Activated naive CD4-positive, alpha-beta T cell treated with anti-CD3 and anti-CD28 coated beads for 36 hours (primary cell): ENCODE measurements at places on chromosomes 7 and 10. TPM values are rescaled to one million over a fixed set of nuclear protein-coding genes. Genes with fewer than 3 reads are reported as not detected.

GRCh38 chr7:117937049-117937752 is 64.0 kb upstream of the CTTNBP2 start:
- no peak for DNase-seq

The MUC12 gene
- not detected for total RNA-seq

DNA sequence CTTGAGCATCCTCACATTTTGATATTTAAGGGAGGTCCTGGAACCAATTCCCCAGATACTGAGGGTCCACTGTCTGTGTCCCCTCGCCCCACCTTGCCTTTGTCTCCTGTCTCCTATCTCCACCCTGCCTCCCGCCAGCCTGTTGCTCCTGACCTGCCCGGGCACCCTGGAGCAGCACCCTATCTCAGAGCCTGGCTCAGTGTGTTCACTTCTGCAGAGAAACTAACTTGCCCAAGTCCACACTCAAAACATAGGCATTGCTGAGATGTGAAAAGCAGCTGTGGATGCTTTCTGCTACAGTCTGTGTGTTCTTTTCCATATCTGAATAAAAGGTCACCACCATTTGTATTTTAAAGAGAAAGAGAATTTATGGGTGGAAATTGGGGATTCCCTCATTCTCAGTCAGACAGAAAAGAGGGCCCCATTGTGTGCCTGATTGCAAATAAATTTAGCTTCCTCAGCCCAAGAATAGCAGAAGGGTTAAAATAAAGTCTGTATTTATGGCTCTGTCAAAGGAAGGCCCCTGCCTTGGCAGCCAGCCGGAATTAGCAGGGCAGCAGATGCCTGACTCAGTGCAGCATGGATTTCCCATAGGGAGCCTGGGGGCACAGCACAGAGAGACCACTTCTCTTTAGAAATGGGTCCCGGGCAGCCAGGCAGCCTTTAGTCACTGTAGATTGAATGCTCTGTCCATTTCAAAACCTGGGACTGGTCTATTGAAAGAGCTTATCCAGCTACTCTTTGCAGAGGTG is 161.3 kb downstream of the EGFR start:
- no peak for DNase-seq

GRCh38 chr10:117075064-117075463 is 63.0 kb downstream of the VAX1 start:
- DNase-seq = no peak

GRCh38 chr10:34348917-34349485 is 466.1 kb downstream of the PARD3 start:
- no peak for DNase-seq

DNA sequence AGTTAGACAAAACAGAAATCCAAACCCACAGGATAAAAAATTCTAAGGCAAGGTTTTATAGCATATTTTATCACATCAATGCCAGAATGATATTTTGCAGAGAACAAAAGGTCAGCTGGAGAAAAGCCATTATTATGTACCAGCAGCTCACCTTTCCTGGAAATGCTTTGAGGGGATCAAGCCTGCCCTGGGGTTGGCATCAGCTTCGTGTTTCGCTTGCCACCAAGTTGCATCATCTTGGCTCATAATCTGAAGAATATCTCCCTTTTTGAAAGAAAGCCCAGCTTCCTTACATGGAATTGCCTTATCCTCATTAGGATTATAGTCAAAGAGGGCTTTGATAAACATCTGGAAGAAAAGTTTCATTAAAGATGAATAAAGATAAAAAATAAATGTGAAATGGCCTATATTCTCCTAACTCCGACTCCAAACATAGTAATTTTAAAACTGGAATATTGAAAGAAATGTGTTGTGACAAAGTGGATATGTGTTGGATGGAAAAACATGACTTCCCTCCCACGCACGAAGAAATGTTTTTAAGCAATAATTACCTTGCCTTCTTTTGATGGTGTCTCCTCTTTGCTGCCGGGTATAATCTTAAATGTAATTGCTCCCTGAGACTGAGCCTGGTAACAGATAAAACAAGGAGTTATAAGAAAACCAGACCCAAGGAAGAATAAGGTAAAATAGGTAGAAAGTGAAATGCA is 121.3 kb upstream of the ODAD2 start:
- DNase-seq = no peak
